ENCODE measurements at places on chromosomes 11 and 22.

GRCh38 chr22:45263463-45264269 is 21.1 kb upstream of the UPK3A start:
- DNase-seq: no peak

DNA sequence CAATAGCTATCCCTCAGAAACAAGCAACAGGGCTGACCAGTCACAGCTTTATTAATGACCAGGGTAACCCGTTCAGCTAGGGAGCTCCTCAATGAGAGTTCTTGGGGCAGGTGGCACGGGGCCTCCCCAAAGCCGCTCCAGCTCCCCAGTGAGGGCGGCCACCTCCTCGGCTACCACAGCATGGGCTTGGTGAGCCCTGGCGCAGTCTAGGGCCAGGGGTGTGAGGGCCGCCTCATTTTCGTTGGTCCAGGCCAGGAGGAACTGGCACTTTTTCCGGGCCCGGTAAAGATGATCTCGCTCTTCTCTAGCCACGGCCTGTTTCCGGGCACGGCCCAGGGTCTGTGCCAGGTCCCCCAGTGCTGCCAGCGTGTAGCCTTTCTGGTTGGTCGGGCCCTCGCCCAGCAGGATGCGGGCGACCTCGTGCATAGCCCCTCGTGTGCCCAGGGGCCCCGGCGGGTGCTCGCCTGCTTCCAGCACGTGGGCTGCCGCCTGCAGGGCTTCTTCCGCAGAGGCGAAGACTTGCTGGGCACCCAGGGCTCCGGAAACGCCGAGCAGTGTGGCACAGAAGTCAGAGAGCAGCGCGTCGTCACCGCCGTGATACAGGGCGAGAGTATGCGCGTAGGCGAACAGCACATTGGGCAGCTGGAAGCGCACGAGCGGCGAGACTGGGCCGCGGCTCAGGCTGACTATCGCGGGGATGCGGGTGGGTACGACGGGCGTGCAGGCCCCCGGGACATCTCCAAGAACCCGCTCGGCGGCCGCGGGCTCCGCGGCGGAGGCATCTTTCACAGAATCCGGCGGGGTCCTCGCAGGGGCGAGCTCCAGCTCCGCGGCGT is 913 bp downstream of the ZNHIT2 start:
- peak; percentile 50 for DNase-seq

GRCh38 chr22:48845356-48845936 is 982.2 kb downstream of the BRD1 start:
- DNase-seq: no peak

DNA sequence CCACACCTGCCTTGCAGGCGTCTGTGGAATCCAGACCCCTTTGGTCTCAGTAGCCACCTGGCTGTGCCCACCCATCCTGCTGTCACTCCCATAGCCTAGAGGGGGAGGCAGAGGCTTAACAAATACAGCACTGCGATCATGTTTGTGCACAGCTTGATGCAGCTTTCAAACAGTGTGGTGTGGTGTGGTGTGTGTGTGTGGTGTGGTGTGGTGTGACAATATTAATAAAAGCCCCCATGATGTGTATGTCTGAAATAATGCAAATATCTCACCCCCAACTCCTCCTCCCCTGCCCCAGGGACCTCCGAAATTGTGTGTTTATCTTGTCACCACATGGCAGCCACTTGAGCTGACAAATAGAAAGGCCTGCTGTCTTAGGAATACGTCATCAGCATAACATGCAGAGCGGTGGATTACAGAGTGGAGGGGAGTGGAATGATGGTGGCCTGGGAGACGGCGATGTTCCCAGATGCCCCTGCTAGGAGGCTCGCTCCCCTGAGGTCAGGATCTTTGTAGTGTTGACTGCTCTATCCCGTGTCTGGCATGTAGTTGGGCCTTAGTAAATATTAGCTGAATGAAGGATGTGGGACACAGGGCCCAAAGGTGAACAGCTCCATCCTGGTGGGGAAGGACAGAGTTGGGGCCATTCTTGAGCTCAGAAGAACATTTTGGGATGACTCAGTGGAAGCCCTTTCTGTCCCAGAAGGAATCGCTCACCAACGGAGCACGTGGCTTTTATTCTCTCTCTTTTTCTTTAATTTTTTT is 2.8 kb downstream of the PDXP start:
- peak; percentile 40 for DNase-seq

DNA sequence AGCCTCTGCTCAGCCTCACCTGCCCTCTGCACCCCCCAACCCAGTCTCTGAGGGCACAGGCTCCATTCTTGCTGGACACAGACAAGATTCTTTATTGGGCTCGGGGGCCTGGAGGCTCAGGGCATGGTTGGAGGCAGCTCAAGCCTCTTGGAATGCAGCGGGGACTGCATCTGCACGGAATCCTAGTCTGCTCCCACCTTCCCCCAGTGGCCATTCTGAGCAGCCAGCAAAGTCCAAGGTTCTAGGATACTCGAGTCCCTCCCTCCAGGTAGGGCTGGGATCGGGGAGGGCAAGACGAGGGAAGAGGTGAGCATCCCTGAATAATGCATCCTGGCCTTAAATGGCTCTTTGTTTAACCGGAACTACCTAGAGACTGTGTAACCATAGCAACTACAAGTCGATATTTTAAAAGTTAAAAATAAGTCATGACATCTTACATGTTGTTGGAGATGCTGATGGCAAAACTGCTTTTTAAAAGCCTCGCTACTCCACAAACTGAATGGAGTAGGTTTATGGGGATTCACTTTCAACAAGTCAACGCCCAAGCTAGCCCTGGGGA is 10.7 kb upstream of the IGSF22 start:
- DNase-seq: no peak

DNA sequence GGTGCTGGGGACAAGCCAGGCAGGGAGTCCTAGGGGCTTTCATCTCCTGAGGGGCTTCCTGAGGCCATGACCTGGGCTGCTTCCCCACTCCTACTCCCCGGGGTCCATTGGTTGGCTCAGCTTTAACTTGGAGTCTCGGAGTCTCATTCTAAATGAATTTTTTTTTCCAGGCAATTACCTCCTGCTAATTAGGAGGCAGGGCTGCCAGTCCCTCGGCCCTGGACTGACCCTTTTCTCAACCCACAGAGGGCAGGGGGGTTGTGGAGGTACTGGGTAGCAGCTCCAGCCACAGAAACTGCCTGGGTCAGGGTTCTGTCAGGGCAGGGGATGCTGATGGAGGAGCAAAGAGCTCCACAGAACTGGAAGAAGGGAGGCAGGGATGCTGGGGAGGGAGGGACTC is 11.9 kb downstream of the SYT7 start:
- DNase-seq: no peak

GRCh38 chr11:116217006-116217405 is 555.8 kb downstream of the BUD13 start:
- DNase-seq: no peak

- DNase-seq: no peak
Observed at GRCh38 chr22:43038325-43038724, 23.4 kb upstream of the PACSIN2 start.

DNA sequence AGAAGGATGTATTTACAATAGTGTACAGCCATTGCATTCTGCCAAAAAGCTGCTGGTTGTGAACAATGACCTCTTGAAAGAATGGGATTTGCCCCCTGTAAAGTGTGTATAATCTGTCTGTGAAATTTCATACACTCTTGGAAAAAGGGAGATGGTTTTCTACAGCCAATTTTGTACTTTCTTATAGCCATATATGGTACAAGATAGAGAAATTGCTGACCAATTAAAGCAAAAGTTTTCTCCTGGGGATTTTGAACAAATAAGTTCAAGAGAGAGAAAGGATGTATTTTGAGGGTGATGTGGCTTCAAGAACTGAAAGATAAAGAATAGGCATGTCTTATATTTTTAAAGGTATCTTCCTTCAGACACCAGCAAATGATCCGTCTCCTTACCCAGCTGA is 211.0 kb downstream of the NAV2 start:
- no peak for DNase-seq

- no peak for DNase-seq
Observed at GRCh38 chr11:64891215-64891848, 12.9 kb upstream of the EHD1 start.

GRCh38 chr22:39268645-39269044 is 23.9 kb upstream of the PDGFB start:
- DNase-seq: no peak
